ENCODE measurements at places on chromosomes 3 and 15.

- DNase-seq, result no peak
These were observed 17.1 kb downstream of the ARHGAP31 start for GRCh38 chr3:119311081-119311925.

GRCh38 chr3:29141197-29141917, 139.5 kb upstream of the RBMS3 start:
- peak; percentile 28 for DNase-seq

GRCh38 chr3:151499168-151499567, 38.3 kb upstream of the IGSF10 start:
- DNase-seq, result peak; percentile 73

DNA sequence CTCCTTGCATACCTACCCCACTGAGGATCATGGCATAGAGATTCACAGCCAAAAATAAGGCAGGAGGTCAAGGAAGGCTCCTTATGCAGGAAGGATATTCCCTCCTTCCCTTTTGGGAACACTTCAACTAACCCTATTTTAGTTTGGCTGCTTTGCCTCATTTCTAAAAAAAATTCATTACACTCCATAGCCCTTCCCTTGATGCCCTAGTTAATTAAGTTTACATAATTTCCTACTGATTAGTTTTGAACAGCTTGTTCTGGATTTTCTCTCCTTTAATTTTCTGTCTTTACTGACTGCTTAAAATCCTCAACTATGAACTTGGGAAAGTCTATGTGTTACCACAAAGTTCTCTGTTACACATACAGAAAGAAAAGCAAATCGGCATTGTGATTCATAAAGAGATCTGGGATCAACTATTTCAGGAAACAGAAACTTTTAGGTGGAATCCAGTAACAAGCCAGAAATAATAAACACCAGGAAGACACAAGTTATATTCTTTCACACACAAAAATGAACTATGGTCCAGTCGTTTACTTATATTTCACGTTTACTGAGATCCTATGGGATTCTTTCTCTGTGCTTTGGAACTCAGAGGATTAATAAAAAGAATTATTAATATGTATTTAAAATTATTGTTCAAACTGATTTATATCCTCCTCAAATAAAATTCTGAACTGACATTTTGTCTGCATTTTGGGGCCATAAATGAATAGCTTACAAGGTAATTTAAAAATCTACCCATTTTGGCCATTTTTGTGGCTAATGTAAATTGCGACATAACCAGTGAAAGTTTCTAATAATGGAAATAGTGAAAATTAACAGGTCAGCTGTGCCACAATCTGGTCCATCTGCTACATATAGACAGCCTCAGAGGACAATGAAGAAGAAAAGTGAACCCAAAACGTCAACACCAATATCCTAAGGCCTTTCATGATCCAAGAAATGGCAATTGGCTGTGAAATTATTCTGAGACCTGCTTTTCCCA, 113.8 kb downstream of the FRMD5 start:
- DNase-seq, result no peak

DNA sequence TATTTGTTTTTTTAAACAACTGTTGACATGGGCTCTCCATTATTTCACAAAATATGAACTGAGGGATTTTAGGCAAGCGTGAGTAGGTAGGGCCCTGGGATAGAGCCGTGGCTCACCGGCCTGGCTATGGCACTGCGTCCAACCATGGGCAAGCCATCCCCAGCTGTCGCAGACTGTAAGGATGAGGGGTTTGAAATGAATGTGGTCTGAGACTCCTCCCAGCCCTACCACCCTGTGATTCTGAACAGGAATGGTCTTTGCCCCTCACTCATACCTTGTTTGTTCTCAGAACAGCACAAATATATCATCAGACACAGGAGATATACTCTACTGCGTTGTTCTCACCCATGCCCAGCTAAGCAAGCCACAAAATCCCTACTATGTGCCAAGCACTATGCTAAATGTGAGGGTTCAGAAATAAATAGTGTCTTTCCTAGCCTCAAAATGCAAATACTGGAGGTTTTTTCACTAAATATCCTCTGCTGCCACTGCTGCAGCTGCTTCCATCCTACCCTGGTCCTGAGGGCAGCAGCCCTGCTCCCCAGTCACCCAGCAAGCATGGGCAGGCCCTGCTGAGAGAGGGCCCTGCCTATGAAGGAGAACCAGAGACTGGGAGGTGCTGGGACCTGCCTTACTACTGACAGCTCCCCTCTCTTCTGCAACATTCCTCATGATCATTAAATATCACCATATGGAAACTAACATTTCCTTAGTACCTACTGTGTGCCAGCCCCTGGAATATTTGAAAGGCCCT, 102.8 kb downstream of the XXYLT1 start:
- no peak for DNase-seq

DNA sequence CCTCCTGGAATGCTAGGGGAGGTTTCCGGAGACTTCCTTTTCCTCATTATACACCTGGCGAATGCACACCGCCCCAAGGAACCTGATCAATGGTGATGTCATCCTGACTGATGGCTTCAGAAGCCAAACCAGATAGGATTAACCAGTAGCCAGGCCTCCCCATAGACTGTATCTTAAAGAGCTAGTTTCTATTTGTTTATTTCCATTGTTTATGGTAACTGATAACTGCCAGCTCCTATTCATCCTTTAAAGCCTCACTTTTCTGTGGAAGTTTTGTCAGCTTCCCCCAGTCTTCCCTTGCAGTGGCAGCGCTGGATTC, at the start of gene MKRN2OS:
MKRN2OS (minus strand) TSS at position 27 of the 319 bp plus-strand sequence. CDS start 35 bp downstream, outside the sequence.
- no peak for DNase-seq

GRCh38 chr15:95169541-95170459, 938.4 kb downstream of the MCTP2 start:
- peak; percentile 38 for DNase-seq

DNA sequence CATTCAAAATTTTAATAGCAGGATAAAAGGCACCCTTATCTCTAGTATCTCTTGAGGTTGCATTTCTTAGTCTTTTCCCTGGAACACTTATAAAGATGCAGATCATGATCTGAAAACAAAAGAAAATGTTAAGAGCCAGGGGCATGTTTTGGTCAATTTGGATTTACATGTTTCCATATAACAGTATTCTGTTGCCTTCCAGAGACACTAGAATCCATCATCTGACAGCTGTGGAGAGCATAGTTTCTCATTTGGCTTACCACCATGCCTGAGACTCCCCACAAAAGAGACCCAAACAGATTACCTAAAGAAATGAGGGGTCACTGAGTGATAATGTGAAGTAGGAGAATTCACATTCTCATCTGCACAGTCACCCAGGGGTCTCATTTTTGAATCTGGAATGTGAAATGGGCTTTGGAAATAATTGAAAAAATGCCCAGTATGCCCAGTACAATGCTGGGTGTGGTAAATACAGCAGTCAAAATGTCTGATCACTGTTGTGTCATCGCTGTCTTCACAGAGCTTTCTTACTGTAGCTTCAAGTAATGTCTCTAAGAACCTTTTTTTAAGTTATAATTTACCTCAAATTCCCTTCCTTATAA, 79.9 kb upstream of the ZBTB20 start:
- no peak for DNase-seq

DNA sequence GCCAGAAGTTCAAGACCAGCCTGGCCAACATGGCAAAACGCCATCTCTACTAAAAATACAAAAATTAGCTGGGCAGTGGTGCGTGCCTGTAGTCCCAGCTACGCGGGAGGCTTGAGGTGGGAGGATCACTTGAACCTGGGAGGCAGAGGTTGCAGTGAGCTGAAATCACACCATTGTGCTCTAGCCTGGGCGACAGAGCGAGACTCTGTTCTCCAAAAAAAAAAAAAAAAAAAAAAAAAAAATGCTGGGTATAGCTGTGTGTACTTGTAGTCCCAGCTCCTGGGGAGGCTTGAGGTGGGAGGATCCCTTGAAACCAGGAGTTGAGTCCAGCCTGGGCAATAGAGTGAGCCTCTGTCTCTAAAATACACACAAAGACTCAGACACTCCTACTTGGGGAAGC, 32.0 kb downstream of the PPP1R2 start:
- no peak for DNase-seq

DNA sequence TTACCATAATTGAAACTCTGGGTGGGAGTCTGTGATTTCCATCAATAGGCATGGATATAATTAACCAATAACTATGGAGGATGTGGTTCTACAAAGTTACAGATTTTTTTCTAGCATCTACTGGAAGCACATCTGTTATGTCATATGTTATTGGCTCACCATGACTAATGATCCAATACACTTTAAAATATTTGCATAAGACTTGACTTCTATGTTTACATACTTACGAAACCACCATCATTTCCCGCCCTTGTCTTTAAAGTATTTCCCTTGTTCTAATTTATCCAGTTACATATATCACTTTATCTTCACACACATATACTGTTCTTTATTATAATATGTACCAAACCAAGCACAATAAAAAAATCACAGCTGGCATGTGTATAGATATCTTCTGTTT, 380.3 kb upstream of the CBLB start:
- peak; percentile 84 for DNase-seq

- no peak for DNase-seq
These were observed 8.6 kb downstream of the KBTBD12 start for GRCh38 chr3:127923611-127924010.

DNA sequence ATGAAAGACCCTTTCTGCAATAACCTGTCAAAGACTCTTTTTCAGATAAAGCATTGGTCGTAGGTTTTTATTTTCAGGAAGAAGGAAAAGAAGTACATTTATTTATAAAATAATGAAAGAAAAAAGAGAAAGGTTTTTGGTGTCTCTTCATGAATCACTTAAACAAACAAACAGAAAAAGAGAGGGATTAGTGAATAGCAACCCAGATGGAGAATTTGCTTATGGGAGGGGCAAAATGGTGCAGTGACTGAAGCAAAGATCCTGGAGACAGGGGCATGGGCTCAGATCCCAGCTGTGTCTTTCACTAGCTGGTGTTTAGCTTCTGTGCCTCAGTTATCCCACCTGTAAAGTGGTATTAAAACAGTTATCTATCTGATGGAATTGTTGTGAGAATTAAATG, 78.6 kb upstream of the PFN2 start:
- DNase-seq, result no peak

DNA sequence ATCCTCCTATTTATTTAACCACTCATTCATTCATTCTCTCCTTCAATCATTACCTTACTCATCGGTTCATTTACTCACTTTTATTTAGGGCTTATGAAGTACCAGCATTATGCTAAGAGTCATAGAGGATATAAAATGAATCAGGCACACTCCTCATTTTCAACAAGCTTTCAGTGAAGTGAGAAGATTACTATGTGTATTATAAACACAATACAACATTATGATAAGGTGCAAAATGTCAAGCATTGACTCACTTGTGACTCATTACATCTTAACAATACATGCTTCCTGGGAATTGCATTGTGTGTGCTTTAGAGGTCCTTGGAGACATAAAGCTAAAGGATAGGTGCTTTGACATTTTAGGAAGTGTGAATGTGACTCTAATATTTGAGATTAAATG, 60.4 kb downstream of the PLAAT1 start:
- DNase-seq, result no peak

GRCh38 chr3:177037241-177037640, 160.0 kb downstream of the TBL1XR1 start:
- DNase-seq, result no peak

- no peak for DNase-seq
These were observed 3.7 kb downstream of the MDFIC2 start for GRCh38 chr3:70308760-70309159.

GRCh38 chr3:177250151-177250550, 52.9 kb upstream of the TBL1XR1 start:
- no peak for DNase-seq

GRCh38 chr3:38583688-38584087, 65.8 kb downstream of the SCN5A start:
- DNase-seq, result no peak

DNA sequence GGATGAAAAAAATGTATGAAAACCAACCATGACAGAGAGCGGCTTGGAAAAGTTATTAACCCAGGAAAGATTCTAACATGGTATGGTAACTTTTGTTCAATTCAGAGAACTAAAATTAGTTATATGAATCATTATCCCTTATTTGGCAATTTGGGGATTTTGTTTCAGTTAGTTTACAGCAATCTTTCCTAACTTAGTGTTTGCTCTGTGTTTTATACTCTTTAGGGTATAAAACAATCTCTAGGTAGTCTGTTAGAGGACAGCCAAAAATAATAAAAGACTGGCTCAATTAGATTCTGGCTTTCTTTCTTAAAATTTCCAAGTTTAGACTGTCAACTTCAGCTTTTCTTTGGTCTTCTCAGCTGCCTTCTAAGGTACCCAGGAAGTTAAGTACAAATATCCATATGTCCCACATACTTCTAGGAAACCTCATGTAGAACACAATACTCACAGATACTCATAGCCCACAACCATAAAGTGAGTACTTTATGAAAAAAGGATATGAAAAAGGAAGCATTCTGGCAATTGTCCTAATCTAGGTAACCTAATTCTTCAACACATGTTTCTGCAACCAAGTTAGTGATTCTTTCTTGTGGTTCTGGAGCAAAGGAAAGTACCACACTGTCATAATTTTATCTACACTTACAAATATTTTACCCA, 849.3 kb downstream of the ROBO1 start:
- no peak for DNase-seq

DNA sequence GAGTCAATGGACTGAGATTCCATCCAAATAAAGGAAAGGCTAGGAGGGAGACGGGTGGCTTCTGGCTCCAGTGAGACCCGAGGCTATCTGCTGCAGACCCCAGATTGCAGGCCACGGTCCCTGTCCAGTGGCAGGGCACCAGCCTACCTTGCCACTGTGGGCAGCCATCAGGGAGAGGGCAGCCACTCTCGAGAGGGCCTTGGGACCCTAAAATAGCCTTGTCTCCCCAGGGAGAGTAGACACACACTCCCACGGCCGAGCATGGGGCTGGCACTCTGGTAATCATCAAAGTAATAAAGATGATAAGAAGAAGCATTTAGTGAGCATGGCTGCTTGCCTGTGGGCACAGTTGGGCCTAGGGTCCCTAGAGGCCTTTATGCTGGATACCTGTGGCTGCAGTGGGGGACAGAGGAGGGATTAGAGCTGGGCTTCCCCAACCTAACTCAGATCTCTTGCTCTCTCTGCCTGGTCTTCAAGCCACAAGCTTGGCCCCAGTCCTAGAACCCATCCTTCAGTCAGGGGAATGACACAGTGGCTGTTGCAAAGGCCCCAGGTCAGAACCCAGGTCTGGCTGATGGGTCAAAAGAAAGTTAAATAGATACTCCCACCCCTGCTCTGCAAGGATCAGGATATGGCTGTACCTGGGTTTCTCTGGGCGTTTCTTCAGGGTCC, 9.2 kb upstream of the VIPR1 start:
- no peak for DNase-seq

- DNase-seq, result no peak
These were observed 257.7 kb upstream of the NR2F2 start for GRCh38 chr15:96072821-96073220.
